Stimulated activated CD4-positive, alpha-beta T cell treated with anti-CD3 and anti-CD28 coated beads, Interleukin-4, amount 100 ng/mL, for 48 hours (primary cell): ENCODE measurements at places on chromosomes 1 and 21.
A peak's percentile ranks its signal among the peaks of the same experiment; 100 is the strongest.

- no peak for DNase-seq
Measured at GRCh38 chr1:165988817-165989216, 161.4 kb downstream of the UCK2 start.

DNA sequence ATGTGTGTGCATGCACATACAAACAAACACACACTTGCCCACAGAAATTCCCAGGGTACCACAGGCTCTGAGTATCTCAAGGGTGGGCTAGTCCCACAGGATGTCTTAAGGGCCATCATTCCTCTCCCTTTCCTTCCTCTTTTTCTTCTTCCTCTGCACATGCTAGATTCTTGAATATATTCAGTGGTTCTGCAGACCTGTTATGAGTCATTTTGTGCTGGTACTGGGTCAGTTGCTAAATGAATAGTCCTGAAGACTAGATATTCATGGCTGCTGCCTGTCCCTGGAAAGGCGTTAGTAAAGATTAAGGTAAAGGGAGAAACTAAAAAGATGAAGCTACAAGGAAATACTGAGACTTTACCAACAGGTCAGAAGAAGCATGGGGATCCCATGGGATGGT lies 256.7 kb upstream of the KIAA0040 start:
- no peak for DNase-seq

- no peak for DNase-seq
Measured at GRCh38 chr1:225896937-225897549, 8.1 kb upstream of the LEFTY1 start.

- DNase-seq: no peak
Measured at GRCh38 chr21:33345751-33346238, 21.0 kb downstream of the IFNAR1 start.

DNA sequence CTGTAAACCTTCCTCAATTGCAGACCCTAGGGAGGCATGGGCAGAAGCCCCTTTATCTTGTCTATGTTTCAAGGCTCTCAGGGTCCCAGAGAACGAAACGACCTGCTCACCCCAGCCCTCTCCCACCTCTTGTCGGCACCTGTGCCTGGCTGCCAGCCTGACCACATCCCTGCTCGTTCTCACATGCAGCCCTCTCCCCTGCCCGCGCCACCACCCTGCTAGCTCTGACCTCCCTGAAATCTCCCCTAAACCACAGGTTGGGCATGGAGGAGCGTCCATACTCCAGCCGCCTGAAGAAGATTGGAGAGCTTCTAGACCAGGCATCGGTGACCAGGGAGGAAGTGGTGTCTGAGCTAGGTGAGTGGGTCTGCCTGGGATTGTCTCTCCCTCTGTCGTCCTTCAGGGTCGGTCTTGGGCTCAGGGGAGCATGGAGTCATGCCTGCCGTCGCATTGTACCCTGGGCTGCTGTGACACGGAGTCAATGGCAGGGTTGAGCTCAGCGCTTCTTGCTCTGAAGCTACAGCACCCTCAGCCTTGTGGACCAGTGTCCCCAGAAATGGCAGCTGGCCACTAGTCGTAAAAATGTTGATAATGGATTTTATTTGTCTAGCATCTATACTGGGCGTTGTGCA lies 3.6 kb downstream of the ADPRS start:
- DNase-seq: no peak

GRCh38 chr1:47699492-47700235 lies 261.8 kb downstream of the FOXD2 start:
- DNase-seq: no peak

DNA sequence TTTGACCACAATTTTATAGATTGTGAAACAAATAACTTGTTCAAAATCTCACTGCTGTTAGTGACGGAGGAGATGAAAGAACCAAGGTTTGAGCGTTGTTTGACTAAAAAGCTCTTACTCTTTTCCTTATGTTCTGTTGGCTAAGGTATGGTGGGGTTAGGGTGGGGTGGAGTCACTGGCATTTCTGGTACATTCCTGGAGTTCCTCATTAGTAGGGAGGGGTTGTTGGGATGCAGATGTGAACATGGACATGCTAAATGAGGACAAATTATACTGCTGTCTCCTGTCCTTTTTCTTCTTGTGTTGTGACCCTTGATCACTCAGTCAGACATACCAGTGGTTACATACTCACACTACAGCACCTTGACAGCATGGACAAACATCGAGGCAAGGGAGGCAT lies 26.2 kb upstream of the CD1D start:
- DNase-seq: no peak

- DNase-seq: no peak
Measured at GRCh38 chr1:31572323-31573104, 3.8 kb upstream of the TINAGL1 start.

GRCh38 chr1:245516284-245516759 lies 361.5 kb downstream of the KIF26B start:
- no peak for DNase-seq

DNA sequence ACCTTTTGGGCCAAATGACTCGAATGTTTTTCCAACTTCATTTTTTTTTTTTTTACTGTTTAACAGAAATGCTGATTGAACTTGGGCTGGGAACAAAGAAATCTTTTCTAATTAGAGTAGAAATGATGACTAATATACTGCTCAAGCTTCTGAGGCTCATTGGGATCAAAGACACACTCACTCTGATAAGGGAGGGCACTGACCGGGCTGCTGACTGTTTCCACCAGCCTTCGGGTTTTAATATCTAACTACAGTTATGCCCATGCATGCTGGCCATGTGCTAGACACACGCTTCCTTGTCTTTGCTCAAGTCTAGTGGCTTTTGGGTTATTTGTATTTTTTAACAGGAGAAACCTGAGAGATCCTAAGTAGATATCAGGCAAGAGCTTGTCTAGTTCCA lies 16.8 kb downstream of the ZBTB18 start:
- no peak for DNase-seq

- no peak for DNase-seq
Measured at GRCh38 chr21:35831230-35831629, 229.1 kb downstream of the SETD4 start.

DNA sequence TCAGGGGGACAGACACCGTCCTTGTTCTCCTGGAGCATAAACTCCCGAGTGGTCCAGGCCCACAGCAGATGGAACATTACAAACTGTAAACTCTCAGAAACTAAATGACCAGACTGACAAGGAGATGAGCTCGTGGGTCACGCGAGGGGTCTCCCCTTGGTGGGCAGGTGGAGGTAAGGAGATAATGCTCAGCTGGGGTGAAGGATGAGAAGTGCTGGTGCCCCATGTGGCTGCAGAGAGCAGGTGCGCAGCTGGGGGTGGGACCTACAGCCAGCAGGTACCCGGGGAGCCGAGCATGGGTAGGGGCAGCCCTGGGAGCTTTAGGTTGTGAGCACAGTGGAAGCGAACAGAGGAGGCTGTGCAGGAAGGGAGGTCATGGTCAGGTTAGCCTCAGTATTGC lies 40.1 kb downstream of the AJAP1 start:
- DNase-seq: no peak

GRCh38 chr1:10704368-10704882 lies 92.0 kb downstream of the CASZ1 start:
- DNase-seq: no peak

DNA sequence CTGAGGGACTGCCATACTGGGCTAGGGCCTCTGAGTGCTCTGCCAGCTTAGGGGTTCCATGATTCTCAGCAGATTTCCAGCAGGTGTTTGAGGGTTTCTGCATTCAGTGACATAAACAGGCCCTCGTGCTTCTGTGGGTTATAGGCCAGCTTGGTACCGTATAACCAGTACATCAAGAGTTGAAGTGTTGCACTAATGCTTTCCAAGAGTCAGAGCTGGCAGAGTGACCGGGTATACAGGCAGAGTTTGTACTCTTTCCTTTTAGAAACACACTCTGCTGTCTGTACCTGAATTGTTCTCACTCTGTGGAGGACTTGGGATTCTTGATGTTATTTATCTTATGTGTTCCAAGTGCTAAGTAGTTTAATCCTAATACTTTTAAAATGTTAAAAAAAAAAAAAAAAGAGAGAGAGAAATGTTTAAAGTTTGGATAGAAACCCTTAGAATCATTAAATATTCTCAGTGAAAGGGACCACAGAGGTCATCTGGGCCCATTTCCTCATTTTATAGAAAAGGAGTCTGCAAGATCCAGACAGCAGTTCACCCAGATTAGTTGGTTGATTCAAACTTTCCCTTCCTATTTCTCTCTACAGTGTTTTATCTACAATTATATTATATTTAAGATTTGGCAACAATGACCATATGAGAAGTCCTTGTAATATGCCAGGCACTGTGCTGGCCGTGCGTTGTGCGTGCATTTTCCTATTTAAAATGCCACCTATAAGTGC lies 325.8 kb downstream of the KIF26B start:
- DNase-seq: no peak

GRCh38 chr1:156198831-156199349 lies 5.0 kb downstream of the SLC25A44 start:
- no peak for DNase-seq

GRCh38 chr1:2433936-2434655 lies 21.7 kb upstream of the PEX10 start:
- no peak for DNase-seq

GRCh38 chr1:3634059-3634800 lies 9.4 kb downstream of the TPRG1L start:
- no peak for DNase-seq

- DNase-seq: no peak
Measured at GRCh38 chr1:119448127-119448511, 33.2 kb downstream of the HSD3B2 start.

DNA sequence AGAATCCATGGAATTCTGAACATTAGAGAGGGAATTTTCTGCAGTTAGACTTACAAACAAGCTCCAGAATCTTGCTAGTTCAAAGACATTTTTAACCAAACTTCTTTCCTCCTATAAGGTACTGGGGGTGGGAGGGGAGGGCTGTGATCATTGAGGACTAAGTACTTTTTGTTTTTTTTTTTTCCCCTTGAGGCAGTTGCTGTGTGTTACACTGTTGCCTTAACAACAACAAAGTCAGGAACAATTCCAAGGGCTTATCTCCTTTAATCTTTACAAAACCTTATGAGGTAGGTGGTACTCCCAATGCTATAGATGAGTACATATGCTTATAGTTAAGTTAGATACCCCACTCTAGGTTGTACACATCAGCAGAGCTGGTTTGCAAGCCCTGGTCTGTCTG lies 62.9 kb downstream of the PPP1R12B start:
- DNase-seq: no peak

- DNase-seq: peak; percentile 97
Measured at GRCh38 chr1:66924756-66925557, at the start of the genes DNAI4 and MIER1. Gene DNAI4, minus strand, starts transcription at chr1:66924856. Its CDS starts 25 bp downstream, at chr1:66924831. Gene MIER1, plus strand, starts transcription at chr1:66924990. Its CDS starts 39 bp downstream, at chr1:66925029.

GRCh38 chr1:16171314-16172151 lies 15.7 kb upstream of the EPHA2 start:
- no peak for DNase-seq

DNA sequence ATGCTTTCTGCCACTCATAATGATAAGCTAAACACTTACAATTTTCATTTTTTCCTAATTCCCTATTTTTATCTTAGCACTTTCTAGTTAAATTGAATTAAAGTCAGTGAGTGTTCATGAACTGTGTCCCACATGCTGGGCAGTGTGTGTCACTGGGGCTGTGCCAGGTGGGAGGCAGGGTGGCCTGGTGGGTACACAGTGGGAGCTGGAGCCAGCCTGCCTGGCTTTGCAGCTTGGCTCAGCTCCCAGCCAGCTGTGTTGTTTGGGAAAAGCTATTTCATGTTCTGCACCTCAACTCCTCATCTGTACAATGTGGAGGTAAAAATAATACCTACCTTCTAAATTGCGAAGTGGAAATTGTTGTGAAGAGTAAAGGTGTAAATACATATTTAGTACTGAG lies 238.4 kb downstream of the PLA2G4A start:
- DNase-seq: no peak

- peak; percentile 16 for DNase-seq
Measured at GRCh38 chr21:31665397-31665796, 5.9 kb downstream of the SOD1 start.

- DNase-seq: no peak
Measured at GRCh38 chr1:53842347-53842746, 4.3 kb upstream of the NDC1 start.

DNA sequence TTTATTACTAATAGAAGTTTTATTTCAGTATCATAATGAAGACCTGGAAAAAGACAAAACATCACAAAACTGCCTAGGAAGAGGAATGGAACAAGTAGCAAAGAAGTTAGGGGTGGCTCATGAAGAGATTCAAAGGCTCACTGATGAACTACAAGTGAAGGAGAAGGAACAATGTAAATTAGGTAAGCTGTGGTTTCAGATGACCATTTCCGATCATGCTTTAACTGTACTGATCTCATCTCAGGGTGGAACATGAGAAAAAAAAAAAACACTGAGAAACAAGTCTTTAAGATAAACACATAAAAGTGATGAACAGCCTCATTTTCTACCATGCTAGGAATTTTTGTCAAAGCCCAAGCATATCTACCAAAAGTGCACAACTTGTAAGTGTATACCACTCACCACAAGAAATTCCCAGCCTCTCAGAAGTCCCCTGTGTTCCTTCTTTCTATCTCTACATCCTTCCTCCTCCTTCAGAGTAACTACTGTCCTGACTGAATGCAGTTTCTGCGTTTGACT lies 19.6 kb downstream of the CCDC30 start:
- no peak for DNase-seq

- DNase-seq: no peak
Measured at GRCh38 chr1:182288749-182289604, 102.6 kb downstream of the GLUL start.

DNA sequence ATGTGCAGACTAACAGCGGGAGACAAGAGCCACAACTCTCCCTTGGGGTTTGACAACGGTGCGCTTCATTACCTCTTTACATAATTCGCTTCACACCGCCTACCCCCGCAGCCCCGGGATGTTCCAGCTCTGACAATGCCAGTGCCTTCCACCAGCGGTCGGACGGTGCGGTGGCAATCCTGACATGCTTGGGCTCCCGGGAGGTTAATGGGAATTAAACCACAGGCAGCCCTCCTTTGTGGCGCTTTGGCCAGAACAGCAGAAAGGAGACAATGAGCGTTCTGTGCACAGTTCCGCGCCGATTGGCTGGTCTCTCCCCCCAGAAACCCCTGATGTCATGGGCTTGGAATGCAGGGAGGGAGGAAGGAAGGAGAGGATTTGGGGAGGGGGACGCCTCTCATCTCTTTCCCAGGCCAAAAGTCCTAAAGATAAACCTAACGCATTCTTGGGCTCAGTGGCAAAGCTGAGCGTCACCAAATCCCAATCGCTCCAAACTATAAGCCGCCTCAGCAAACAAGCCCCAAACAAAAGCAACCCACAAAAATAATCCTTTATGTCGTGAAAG lies 1.3 kb downstream of the CNN3 start:
- DNase-seq: no peak

DNA sequence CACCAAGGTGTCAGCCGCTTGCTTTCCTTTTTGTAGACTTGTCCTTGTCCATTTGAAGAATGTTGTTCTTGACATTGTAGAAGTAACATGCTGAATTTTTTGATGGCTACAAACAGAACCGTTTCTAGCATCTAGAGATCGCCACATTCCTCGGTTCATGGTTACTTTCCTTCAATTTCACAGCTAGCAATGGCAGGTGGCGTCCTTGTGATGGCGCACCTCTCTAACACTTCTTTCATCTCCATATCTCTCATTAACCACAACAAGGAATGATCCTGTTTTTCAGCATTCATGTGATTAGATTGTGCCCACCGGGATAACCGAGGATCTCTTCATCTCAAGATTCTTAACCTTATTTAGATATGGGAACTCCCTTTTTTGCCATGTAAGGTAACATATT lies 2129.8 kb downstream of the NCAM2 start:
- DNase-seq: no peak

GRCh38 chr1:234745844-234746797 lies 136.1 kb upstream of the IRF2BP2 start:
- no peak for DNase-seq
